Retina (tissue), 1 donor: ENCODE measurements at places on chromosomes 2 and 18.

DNA sequence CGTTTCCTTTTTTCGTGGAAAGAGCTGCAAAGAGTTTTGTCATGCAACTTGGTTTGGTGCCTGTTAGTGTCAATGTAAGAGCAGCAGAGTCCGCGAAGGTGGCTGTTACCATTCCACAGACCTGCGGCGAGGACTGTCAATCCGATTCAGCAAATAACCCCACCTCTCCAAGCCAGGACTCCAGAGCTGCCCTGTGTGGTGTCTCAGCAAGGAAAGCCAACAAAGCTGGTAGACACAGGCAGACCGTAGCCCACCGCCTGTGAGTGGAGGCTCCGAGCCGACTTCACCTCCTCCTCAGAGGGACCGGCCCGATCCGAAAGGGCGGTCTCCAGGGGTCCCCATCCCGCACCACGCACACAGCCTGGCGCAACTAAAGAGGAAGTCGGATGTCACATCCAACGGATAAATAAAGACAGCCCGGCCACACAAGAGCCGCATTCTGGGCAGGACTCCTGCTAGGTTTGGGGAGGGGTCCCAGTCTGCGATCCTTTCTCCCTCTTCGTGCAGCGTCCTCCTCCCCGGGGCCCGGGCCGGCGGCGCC lies 819 bp downstream of the ANKRD44 start:
- peak; percentile 77 for DNase-seq

GRCh38 chr2:197804758-197805714 lies 643 bp downstream of the PLCL1 start:
- peak; percentile 81 for DNase-seq

DNA sequence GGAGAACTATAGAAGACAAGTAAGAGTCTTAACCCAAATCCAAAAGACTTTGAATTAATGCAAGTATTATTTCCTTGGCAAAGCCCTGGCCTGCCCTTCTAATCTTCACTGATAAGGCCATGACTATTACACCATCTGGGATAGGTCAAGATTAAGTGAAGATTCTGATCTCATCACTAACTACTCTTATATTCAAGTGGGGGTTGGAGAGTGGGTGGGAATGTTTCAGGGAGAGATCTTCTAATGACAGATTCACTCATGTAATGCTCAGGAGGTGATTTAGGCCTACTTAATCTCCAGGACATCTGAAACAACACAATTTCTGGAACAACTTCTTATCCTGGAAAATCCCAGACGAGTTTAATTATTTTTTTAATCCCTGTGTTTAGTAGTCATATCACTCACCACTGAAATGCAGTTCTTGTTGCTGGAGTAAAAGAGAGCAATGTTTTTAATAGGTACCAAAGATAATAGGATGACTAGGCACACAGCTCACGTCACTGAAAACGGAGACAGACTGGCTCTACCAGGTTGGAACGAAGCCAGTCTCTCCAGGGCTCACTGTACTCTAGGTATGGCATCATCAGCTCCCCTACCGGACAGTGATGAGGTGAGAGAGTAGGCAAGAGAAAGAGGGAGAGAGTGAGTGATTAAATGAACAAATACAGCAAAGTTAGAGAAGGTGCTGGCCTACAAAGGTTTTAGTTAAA lies 133.1 kb downstream of the NCKAP5 start:
- DNase-seq, result no peak

DNA sequence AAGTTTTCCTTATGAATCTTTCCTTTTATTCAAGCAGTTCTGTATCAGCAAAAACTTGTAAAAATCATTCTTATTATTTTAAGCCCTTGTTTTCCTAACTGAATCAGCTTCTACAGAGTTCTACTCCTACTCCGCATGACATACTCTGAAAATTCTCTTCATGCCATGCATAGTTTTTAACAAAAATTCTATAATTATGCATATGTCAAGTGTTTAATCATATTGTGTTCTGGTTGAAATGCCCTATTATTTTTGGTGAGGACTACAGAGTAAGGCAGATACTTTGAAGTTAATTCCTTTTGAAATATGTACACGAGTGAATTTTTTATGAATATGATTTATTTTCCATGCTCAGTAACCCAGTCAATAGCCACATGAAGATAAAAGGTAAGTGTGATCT lies 28.8 kb downstream of the ANKRD30B start:
- no peak for DNase-seq

DNA sequence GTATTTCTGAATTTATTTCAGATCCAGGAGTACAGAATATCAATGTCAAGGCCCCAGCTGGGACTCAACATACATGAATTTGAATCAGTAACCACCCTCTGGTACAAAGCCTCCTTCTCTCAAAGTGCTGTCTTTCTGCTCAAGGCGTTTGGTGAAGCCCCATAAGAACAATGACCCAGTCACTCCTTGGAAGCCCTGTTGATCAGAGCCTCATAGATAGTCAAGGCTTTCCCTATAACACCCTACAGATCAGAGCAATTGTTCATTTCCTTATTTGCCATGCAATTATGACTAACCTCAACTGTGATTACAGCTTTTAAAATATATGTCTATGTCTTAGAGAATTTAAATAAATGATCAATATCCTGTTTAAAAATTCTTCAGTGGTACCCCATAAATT lies 159.1 kb upstream of the CREB1 start:
- no peak for DNase-seq

DNA sequence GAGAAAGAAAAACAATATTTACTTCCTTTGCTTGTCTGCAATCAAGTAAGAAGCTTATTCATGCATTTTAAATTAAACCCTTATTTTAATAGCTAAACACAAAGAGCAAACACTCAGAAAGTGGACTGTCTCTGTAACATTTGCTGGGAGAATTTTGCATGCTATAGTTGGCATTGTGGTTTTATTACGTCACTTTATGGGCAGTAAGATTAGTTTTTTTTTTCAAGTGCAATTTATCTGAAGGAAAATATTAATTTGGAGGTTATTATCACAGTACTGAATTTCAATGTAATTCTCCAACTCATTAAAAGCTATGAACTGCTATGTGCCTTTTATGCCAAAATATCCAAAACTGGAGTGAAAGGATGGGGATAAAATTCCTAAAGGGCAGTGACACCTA lies 103.3 kb downstream of the TMEFF2 start:
- no peak for DNase-seq

DNA sequence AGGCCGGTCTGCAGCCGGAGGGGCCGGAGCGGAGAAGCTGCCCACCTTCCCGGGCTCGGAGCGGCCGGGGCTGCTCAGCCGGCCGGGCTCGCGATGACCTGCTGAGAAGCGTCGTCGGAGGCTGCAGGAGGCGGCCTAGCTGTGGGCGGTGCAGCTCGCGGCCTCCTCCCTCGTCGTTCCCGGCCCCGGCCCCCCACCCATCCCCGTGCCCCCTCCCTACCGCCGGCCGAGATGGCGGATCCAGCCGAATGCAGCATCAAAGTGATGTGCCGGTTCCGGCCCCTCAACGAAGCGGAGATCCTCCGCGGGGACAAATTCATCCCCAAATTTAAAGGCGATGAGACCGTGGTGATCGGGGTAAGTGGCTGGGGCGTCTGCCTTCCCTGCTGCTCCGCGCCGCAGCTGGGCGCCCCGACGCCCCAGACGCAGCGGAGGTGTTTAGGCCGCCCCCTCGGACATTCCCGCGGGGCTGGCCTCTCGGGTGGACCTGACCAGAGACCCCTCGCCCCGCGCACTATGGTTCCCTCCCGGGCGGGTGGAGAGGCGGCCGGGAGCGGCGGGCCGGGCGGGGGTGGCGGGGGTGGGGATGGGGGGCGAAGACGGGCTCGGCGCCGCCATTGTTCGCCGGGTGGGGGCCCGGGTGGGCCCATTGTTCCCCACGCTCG lies 492 bp downstream of the KIF5C start:
- DNase-seq, result peak; percentile 47

- peak; percentile 52 for DNase-seq
These were observed 46.9 kb upstream of the POMC start for GRCh38 chr2:25215232-25215631.

GRCh38 chr2:105872142-105872728 lies 127.5 kb downstream of the NCK2 start:
- DNase-seq, result no peak

GRCh38 chr2:207617011-207617671 lies 8.1 kb downstream of the METTL21A start:
- DNase-seq, result no peak

DNA sequence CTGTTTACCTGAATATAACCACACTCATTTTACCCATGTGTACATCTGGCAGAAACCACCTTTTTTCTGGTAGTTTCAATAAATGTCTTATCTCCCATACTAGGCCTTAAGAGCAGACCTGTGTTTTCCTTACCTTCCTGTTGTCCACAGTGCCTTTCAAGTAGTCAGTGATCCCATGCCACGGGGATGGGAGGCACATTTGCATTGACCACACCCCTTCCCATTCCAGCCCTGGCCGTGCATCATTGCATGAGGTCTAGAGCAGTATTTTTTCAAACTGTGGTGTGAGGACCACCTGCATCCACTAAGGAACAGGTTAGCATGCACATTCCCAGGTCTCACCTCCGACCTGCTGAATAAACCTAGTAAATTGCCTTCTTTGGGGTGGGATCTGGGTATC lies 165.2 kb upstream of the FOSL2 start:
- DNase-seq, result no peak
